IPS-NIHi11 (cell line): ENCODE measurements at places on chromosomes 4 and X.
A peak's percentile ranks its signal among the peaks of the same experiment; 100 is the strongest.

DNA sequence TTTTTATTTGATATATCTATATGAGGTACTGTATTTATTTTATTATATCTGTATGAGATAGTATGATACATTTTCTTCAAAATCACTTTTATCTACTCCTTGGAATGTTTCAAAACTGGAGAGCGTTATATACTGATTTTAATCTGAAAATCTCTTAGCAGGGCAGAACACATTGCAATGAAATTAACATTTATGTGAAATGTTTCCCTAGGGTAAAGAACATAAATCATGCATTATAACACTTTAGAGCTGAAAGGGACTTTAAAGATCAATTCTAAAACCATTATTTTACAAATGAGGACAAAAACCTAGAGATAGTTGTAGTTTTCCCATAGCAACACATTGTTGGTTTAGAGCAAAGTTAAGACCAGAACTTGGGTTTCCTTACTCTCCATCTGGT lies 153.7 kb downstream of the ATOH1 start:
- DNase-seq: no peak

- no peak for DNase-seq
Measured at GRCh38 chrX:155819525-155819924, 61.6 kb upstream of the VAMP7 start.

- DNase-seq: no peak
Measured at GRCh38 chr4:55754754-55755350, 64.7 kb upstream of the EXOC1L start.

DNA sequence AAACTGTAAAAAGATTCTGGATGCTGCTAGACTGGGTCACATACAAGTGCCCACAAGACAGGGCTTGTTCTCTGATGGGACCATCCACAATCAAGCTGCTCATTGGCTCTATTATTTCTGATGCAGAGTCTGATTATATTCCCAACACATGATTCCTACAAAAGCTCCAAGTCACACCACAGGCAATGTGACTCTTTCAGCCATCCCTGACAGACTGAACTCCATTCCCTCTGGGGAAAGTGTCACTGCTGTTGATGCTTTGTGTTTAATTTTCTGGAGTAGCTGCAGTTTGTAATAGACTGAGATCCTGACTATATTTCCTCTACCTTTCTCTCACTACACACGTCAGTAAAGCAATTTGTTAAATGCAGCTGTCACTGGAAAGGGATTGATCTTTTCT lies 55.4 kb upstream of the BCLAF3 start:
- DNase-seq: no peak

GRCh38 chrX:26914232-26914631 lies 548.9 kb downstream of the PPP4R3C start:
- no peak for DNase-seq

DNA sequence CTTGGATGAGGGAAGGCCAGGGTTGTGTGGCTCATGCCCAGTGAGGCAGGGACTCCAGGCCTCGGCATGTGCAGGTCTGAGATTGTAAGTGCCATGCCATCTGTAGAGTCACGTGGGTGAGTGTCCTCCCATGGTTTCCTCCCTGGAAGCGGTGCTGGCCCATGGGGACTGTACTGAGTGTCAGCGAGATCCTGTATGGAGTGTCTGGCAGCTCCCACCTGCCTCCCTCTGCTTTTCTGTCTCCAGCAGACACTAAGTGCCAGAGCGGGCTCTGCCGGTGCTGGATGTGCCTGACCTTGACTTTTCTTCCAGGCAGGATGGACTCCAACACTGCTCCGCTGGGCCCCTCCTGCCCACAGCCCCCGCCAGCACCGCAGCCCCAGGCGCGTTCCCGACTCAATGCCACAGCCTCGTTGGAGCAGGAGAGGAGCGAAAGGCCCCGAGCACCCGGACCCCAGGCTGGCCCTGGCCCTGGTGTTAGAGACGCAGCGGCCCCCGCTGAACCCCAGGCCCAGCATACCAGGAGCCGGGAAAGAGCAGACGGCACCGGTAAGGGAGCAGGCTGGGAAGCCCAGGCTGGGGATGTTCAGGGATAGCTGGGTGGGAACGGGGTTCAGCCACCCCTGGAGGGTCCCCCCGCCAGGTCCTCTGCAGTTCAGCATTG lies 7.6 kb downstream of the WFS1 start:
- DNase-seq: no peak

GRCh38 chr4:33149658-33150524 lies 2429.7 kb downstream of the PCDH7 start:
- DNase-seq: no peak

DNA sequence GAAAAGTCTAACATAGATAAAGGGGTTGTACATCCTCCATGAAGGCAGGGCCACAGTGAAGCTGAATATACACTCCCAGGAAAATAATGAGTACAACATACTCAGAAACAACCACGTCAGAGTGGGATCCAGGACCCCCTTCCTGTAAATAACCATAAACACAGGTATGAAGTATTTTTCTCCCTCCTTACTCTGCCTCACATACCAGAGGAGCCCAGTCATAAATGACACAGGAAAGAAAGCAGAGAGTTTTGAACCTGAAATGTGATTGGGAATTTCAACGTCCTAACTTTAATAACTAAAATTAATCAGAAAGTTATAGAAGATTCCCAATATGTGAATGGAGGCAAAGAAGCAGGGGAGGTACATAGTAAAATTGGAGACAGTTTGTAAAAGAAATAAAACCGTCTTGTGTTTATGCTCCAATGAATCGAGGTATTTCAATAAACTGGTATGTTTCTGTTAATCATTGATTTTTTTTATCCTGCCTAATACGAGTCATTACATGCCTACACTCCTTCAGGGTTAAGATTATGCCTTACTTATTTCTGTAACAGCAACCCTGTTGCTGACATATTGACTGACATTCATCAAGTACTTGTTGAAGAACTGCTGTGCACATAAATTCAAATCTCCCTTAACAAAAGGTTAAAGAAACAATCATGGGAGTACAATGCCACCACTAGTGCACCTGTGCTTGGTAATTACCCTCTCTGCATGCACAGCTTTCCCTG lies 431.3 kb downstream of the KCNIP4 start:
- no peak for DNase-seq

- DNase-seq: no peak
Measured at GRCh38 chr4:95379633-95380032, 169.1 kb downstream of the UNC5C start.

DNA sequence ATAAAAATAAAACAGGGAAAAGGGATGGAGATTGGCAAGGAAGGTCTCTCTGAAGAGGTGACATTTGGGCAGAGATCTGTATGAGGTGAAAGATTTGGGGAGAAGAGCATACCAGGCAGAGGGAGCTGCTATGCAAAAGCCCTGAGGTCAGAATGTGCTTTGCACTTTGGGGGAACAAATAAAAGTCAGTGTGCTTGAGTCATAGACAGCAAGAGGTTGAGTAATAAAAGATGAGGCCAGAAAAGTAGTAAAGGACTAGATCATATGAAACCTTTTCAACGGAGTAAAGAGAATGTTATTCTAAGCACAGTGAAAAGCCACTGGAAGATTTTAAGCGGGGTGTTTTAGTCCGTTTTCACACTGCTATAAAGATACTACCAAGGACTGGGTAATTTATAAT lies 76.5 kb upstream of the TEX13A start:
- DNase-seq: no peak

- no peak for DNase-seq
Measured at GRCh38 chrX:57241967-57242366, 44.5 kb upstream of the FAAH2 start.

GRCh38 chr4:152448854-152449253 lies 87.0 kb downstream of the FBXW7 start:
- DNase-seq: no peak

DNA sequence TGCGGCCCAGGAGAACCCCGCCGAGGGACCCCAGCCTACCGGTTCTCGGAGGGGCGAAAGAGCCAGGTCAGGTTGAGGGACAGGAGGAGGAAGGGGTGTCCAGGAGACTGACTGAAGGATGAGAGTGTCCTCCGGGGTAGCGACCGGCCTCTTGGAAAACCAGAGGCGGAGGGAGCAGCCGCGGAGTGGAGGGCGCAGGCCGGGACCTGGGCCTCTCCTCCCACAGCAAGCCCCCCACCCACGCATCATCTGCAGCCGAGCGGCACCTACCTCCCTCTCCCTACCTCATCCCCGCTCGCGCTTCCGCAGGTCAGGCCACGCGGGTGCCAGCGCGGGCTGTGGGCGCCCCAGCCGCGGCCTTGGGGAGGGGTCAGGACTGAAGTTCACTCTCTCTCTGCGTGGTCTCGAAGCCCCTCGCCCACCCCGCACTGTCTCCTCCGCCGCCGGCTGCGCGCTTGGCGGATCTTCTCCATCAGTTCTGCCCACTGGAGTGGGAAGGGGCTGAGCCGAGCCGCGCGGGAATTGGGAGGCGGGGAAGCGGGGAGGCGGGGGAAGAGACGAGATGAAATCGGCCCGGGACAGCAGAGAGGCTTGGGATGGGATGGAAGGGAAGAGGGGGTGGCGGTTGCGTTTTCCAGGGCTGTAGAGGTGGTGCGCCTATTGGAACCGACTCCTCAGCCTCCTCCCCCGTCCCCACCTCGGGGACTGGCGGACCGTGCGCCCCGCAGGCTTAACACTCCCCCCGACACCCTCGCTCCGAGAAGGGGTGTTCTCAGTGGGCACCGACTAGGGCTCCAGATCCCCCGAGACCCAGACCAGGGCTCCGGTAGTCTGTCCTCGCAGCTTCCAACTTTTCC lies 1.8 kb downstream of the NLGN4X start:
- peak; percentile 14 for DNase-seq

DNA sequence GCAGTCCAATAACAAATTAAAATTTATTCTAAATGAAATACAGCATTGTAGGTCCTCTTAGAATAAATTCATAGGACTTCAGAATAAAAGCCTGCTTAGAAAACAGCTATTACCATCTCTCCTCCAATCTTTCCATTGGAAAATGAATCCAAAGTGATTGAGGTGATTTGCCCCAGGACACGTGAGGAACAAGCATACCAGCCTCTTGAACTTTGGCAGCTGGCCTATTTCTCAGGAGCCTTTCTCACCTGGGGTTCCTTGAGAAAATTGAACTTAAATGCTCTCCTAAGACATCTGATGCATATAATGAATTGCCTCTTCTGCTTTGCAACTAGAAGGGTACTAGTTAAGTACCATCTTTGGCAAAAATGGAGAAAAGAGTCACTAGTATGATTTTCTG lies 13.5 kb downstream of the ARHGAP24 start:
- no peak for DNase-seq

DNA sequence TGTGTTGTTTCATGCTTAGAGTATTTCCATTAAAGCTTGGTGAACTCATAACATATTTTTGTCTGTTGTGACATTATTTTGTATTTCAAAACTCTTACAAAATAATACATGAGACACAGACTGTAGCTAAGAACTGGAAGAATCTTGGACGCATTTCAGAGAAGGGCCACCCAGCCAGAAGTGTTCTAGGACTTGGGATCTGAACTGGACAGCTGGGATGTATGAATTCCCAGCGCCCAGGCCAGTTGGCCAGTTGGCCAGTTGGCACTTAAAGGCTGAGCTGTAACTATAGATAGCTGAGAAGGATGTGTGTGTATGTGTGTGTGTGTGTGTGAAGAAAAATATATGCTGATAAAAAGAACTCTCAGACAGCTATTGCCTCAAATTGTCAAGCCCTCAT lies 193.4 kb upstream of the GPR101 start:
- no peak for DNase-seq

DNA sequence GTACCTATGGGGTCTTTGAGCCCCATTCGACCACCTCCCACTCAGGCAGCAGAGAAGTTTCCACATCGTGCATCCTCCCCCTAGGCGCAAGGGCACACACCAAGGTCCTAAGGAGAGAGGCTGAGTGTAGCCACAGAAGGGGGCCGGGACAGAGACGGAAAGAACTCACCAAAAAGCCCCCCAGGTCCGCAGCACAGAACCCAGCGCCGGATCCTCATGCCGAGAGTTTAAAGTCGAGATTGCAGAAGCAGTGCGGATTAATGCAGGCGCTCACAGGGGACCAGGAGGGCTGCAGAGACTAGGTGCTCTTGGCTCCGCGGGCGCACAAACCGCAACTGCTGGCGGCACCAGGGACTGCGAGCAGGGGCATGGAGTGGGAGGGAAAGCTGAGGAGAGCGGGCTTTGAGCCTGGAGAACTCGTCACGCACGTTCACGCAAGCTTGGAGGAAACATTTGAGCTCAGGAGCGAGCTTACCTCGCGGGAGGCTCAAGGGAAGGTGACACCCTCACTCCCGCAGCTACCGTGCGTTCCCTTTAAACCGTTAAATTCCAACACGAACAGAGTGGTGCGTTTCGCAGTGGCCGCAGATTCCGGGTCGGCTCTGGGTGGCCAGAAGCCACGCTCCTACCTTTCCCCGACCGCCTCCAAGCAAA lies 8.5 kb downstream of the NKX3-2 start:
- DNase-seq: no peak

GRCh38 chr4:29423836-29424721 lies 1296.1 kb upstream of the PCDH7 start:
- no peak for DNase-seq

DNA sequence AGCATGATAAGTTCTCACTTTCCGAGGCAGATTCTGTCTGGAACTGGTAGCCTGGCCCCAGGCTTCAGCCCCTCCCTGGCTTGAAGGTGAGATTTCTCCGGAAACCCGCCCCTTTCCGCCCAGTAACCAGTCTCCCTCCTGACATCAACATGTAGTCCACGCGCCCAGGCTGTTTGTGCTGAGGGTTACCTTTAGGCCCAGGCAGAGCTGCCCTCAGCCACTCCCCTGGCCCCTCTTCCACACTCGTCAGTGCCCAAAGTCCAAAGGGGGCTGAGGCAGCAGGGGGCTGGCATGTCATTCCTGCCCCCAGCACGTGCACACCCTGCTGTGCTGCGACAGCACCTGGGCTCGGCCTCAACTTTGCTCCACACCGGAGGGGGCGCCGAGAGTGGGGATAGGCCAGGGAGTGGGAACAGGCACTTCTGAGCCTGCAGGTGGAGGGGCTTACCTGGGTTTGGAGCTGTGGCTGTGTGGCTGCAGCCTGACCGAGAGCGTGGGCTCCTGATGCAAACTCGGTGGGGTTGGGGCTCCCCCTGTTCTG lies 69.5 kb upstream of the ANK2 start:
- DNase-seq: no peak

GRCh38 chr4:121140716-121141460 lies 23.2 kb downstream of the TNIP3 start:
- DNase-seq: no peak

DNA sequence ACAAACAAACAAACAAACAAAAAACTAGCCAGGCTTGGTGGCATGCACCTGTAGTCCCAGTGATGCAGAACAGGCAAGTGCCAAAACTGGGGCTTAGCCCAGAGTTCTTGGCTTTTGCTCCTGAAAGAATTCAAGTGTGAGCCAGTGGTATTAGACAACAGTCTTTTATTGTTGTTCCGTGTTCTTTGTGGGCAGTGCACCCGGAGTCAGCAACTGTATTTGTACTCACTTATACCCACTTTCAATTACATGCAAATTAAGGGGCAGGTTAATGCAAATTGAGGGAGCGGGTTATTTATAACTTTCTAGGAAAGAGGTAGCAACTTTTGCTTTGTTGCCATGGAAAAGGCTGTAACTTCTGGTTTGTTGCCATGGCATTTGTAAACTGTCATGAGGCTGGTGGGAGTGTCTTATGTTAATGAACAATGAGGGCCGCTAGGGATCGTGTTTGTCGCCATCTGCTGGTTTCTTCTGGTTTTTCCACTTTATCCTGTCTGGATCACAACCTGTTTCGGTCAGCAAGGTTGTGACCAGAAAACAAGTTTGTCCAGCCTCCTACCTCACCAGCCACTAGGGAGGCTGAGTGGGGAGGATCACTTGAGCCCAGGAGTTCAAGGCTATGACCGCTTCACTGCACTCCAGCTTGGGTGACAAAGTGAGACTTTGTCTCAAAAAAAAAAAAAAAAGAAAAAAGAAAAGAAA lies 88.8 kb upstream of the ESX1 start:
- DNase-seq: peak; percentile 31
